Kidney tubule cell (primary cell): ENCODE measurements at places on chromosomes 6 and 20.

- no peak for DNase-seq
Observed at GRCh38 chr20:58596244-58596643, 54.8 kb upstream of the STX16 start.

DNA sequence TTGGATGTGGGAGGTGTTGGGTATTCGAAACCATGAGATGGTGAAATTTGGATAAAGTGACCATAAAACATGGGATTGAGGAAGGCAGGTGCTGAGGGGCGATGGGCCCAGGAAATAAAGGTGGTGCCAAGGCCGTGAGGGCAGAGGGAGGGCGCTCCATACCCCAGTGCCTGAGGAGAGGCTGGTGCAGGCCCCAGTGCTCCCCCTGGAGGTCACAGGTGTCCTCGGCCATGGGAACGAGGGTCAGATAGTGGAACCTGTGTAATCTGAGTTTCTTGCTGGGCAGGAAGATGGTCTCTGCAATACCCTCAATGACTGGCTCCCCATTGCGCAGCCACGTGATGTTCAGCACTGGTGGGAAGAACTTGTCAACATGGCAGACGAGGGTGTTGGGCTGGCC lies 16.2 kb downstream of the HLA-DPB1 start:
- no peak for DNase-seq

DNA sequence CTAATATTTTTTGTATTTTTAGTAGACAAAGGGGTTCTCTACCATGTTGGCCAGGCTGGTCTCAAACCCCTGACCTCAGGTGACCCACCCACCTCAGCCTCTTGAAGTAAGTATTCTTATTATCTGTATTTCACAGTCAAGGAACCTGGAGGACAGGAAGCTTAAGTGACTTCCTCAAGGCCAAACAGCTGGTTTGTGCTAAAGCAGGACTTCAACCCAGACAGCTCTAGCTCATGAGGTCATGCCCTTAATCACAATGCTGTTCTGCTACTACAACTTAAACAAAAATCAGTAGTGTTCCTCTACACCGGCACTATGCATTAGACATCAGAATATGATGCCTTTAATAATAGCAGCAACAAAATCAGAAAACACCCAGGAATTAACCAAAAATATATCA lies 168.9 kb downstream of the ADGB start:
- DNase-seq: no peak

DNA sequence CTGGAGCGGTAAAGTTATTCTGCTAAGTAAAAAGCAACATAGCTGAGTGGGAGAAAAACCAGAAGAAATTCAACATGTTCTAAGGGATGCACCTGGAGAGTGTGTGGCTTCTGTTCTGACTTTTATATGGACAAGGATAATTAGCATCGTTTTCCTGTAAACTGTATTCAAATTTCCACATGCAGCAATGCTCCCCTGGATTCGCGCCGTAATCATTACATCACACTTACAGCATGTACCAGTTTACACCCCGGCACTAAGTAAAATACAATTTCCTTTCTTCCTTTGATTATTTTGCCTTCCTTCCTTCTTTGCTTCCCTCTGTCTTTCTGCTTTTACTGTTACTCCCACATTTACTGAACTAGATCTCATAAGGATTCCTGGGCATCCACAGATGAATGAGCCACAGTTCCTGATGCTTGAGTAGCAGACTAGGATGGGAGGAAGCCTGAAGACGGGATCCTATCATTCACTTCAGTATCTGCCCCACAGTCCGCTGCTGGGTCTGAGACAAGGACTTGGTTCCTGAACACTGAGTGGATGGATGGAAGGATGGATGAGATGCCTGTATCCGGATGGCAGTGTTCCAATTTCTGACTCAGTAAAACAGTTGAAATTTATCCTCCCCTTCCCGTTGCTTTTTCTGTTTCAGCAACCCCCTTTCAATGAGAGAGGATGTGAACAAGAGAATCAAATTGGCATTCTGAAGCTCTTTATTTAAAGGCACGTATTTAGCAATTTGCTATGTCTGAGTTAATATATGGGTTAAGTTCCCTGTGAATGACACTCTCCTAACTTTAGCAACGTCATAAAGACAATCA lies 174.6 kb downstream of the GJA10 start:
- DNase-seq: no peak

- DNase-seq: peak; percentile 57
Observed at GRCh38 chr6:32973144-32974015, 5.0 kb downstream of the BRD2 start.

GRCh38 chr6:119540417-119540816 lies 190.9 kb upstream of the MAN1A1 start:
- peak; percentile 5 for DNase-seq

DNA sequence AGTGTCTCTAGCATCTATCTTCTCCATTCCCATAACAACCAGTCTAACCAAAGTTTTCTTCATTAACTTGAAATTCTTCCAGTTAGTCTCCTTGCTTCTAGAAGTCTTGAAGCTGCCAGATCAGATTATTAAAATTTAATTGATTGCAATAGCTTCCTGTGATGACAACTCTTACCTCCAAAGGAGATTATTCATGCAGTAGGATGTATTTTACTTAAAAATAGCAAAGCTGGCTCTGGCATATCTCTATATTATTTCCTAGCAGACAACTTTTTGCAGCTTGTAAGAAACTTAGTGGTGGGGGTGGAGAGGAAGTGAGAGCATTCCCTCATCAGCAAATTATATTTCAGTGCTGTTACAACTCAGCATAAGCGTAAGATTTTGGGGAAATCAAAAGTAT lies 290.4 kb downstream of the GRIK2 start:
- DNase-seq: no peak

DNA sequence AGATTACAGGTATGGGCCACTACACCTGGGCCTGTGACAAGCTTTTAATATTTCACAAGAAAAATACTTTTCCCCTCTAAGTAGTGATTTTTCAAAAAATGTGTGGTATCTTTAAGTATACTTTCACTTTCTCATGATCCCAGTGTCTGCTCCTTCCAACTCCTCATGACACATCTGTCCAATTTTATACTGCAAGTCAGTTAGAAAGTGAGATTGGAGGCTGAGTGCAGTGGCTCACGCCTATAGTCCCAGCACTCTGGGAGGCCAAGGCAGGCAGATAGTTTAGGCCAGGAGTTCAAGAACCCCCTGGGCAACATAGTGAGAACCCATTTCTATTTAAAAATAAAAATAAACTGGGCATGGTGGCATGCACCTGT lies 20.2 kb downstream of the PIM1 start:
- DNase-seq: peak; percentile 54

GRCh38 chr20:22423190-22423832 lies 161.1 kb downstream of the FOXA2 start:
- DNase-seq: no peak
